CD4-positive, alpha-beta T cell treated with Interleukin-15 for 1 hour (primary cell): ENCODE measurements at places on chromosomes 6 and 20.

DNA sequence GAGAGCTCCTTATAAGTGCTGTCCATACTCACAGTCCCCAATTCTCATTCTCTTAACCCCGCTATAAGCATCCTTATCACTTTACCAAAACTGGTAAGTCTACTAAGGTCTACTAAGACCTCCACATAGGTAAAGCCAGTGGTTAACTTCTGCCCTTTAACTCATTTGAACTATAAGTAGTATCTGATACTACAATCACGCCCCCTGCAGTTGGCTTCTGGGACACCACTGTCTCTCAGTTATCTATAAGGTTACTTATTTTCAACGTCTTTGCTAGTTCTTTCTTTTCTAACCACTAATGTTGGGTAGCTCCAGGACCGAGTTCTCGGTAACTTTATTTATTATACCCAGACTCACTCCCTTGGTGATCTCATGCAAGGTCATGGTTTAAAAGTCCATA is 142.6 kb downstream of the ARHGAP18 start:
- no peak for DNase-seq

- DNase-seq = no peak
Observed at GRCh38 chr20:22762576-22763256, 178.3 kb upstream of the FOXA2 start.

- DNase-seq = no peak
Observed at GRCh38 chr6:160252073-160252813, 6.4 kb downstream of the SLC22A2 start.

GRCh38 chr6:122995921-122996793 is at the start of gene CLVS2:
Gene CLVS2 (plus strand): TSS chr6:122996235. CDS start chr6:122997778, 1,543 bp downstream.
- DNase-seq = no peak

GRCh38 chr6:4367643-4368042 is 232.3 kb upstream of the ECI2 start:
- no peak for DNase-seq

DNA sequence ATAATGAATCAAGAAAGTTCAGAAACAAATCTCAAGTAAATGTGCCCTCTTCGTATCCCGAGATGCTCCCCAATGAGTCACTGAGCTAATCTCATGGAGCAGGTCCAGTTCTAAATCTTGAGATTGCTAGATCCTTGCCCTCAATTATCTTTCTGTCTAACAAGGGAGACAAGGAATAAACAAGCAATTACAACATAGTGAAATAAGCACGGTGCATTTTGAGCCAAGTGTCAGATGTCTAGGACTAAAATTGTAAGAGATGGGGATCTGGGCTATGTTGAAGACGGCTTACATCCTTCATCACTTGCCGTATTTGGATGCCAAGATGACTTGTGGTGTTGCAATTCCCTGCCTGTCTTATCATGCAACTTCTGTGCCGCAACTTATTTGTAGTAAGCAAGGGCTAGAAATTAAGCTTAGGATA is 56.5 kb upstream of the ADGRF1 start:
- no peak for DNase-seq

DNA sequence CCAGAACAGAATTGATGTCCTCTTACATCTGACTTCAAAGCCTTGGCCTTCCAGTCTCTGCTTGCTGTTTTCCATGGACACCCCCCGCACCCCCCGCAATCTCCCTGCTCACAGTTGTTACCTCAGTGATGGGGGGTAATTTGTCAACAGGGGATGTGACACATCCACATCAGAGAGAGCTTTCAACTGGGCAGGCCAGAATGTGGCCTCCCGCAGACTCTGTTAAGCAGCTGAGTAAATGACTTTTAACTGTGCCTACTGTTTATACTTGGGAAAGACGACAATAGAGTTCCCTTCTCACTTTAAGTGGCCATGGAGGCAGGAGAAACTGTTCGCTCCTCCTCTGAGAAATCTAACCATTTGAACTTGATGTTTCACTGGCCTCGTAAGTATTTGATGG is 51.0 kb downstream of the TXNDC5 start:
- DNase-seq = no peak

DNA sequence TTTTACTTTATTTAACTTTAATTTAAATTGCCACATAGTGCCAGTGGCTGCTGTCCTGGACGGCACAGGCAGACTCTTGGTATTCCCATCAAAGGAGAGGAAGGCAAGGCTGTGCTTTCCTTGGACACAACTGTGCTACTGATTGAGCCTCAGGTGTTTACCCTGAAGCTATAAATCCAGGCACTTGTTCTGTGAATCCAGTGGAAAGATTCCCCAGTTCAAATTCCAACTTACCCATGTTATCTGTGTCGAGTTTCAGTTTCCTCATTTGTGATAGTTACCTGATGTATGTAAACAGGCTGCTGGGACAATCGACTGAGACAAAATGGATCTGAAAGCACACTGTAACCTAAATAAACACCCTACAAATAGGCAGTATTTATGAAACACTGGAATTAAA is 57.2 kb downstream of the PLAGL1 start:
- no peak for DNase-seq

GRCh38 chr20:17579369-17580039 is 9.6 kb downstream of the DSTN start:
- no peak for DNase-seq

DNA sequence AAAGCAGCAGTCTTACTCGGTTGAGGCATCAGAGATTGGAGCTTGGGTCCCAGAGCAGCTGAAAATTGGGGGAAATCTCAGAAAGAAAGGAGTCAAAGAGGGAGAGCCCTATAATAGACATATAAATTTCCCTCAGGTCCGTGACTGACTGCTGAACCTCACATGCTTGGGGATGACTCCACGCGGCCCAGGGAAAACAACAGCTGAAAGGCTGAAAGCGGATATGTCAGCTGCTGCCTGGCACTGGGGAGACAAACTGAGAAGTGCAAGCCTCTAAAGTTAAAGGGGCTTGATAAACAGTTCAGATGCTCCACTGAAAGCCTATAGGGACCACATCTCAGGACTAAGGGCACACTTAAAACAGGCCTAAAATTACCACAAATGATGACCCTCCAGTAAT is 255.9 kb upstream of the RIN2 start:
- no peak for DNase-seq

- no peak for DNase-seq
Observed at GRCh38 chr6:71043902-71044301, 87.0 kb upstream of the B3GAT2 start.

DNA sequence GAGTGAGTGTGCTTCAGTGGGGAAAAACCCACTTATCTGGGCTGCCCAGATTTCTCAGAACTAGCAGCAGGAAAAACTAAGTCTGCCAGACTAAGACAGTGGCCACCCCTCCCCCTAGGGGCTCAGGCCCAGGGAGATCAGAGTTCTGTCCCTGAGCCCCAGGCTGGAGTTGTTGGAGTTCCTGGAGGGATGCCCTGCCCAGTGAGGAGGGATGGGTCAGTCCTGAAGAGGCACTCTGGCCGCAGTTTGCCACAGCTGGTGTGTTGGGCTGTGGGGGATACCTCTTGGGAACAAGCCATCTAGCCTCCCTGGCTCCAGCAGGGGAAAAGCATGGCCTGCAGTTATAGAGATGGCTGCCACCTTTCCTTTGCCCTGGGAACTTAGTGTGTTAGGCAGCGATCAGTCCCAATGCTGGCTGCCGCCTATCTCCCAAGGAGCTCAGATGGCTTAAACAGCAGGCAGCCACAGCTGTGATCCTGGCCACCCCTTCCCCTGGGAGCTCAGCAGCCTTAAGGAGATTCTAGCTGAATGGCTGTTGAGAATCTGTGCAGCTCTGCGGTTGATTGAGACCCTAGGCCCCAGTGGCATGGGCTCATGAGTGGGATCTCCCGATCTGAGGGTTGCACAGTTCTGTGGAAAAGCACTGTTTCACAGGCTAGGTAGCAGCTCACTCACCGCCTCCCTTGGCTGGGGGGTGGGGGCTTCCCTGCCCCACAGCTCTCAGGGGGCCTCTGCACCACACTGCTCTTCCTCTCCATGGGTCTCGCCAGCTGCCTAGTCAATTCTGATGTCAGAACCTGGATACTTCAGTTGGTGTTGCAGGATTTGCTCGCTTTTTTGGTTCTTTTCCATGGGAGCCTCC is 13.2 kb downstream of the SIRPG start:
- DNase-seq = no peak

DNA sequence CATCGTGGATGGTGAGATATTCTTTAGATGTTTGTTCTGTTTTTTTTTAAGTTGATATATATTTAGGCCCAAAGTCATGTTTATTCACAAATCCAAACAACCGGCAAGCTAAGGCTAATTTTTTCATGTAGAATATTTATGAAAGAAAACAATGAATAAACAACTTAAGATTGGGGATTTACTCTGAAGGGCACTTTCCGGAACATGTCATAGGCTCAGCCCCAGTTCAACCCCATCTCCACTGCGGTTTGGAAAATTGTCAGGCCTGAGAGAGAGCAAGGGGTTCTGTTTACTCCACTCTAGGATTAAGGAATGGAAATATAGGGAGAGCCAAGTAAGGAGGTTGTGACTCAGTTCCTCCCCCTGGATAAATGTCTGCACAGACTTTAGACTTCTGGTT is 18.3 kb downstream of the RPS6KA2 start:
- no peak for DNase-seq

GRCh38 chr20:4571759-4572531 is 149.8 kb upstream of the PRND start:
- DNase-seq = no peak

DNA sequence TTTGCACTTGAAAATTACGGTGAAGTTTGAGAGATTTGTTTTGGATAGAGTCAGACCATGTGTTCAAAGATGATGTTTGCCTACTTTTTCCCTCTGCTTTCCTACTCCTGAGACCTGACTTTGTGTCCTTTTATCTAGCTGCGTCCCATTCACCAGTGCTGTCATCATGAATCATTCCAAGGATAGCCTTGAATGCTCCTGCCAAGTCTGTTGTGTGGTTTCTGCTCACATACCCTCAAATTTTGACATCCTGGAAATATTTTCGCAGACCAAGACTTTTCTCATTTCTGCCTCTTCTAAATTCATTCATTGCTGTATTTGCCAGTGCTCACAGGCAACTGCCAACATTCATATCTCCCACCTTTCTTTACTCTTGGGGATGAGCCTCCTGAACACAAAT is 175.9 kb upstream of the SCGN start:
- no peak for DNase-seq

DNA sequence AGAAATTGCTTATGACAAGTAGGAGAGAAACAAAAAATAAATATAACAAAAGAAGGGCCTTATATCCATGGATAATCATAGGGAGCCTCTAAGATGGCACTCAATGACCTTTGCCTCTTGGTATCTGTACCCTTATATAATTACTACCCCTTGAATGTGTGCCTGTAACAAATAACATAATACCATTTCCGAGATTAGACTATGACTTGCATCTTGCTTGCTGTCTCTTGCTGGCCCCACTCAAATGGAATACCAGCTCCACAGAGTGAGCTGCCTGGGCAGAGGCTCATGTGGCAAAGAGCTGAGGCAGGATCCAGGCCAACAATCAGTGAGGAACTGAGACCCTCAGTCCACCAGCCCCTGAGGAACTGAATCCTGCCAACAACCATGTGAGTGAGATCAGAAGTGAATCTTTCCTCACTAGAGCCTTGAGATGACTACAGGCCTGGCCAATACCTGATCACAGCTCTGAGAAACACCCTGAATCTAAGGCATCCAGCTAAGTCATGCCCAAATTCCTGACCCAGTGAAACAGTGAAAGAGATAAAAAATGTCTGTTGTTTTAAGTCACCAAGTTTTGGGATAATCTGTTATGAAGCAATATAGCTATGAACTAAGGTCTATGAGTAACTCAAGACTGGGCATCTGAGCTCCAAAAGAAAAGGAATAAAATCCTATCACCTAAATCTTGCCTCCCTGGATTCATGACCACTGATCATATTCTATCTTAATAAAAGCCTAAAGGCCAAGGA is 5.5 kb downstream of the KATNA1 start:
- no peak for DNase-seq

GRCh38 chr6:33965766-33966165 is 162.0 kb upstream of the MLN start:
- DNase-seq = no peak

DNA sequence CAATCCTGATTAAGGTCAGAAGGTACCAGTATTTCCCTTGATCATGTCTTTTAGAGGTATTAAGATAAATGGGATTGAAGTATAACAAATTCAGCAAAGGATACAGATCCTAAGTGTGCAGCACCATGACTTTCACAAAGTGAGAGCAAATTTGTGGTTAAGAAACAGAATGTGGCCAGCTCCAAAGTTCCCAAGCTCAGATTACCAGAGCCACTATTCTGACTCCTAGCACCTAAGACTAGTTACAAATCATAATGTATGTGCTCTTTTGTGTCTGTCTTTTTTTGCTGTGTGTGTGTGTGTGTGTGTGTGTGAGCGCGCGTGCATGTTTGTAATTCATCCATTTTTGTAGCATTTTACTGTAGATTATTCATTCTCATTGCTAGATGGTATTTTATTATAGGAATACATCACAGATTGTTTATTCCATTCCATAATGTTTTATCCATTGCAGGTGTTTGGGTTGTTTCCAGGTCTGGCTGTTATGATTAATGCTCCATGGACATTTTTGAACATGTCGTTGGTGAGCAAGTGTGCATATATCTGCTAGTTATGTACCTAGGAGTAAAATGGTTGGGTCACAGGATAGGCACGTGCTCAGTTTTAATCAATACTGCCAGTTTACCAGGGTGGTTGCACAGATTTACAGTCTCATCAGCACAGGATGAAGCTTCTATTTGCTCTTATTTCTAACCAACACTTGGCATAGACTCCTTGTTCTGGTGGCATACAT is 314.0 kb upstream of the JAG1 start:
- DNase-seq = no peak

DNA sequence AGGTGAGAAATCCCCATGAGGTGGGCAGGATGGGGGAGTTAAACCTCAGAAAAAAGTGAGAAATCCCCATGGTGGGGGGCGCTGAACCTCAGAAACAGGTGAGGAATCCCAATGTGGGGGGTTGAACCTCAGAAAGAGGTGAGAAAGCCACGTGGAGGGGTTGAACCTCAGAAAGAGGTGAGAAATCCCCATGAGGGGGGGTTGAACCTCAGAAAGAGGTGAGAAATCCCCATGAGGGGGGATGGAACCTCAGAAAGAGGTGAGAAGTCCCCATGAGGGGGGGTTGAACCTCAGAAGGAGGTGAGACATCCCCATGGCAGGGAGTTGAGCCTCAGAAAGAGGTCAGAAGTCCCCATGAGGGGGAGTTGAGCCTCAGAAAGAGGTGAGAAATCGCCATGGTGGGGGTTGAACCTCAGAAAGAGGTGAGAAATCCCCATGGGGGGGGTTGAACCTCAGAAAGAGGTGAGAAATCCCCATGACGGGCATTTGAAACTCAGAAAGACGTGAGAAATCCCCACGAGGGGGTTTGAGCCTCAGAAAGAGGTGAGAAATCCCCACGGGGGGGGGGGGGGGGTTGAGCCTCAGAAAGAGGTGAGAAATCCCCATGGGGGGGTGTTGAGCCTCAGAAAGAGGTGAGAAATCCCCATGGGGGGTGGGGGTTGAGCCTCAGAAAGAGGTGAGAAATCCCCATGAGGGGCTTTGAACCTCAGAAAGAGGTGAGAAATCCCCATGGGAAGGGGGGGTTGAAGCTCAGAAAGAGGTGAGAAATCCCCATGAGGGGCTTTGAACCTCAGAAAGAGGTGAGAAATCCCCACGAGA is 14.3 kb upstream of the GOPC start:
- DNase-seq = peak; percentile 74

DNA sequence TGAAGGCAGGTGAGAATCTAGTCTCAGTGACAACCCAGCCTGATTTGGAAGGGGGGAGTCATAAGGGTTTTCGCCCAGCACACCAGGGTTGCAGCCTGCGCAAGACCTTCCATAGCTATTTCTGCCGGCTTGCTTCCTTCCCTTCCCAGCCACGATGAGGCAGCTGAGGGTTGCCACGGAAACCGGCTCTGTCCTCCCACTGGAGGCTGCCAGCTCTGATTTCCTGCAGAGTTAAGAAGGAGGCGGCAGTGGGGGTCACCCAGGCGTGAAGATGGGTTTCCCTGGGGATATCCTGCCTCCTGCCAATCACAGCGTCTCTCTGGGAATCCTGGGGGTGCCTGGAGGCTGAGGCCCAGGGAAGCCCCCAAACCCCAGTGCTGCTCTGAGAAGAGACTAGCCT is 23.1 kb upstream of the KCNB1 start:
- DNase-seq = no peak
